ENCODE measurements at places on chromosomes 5 and 9.

GRCh38 chr5:9691261-9691660 lies 61.1 kb upstream of the TAS2R1 start:
- DNase-seq: no peak

GRCh38 chr9:28410411-28410810 lies 837.1 kb upstream of the C9orf72 start:
- DNase-seq: no peak

GRCh38 chr5:144369006-144369405 lies 198.3 kb downstream of the KCTD16 start:
- DNase-seq: no peak

DNA sequence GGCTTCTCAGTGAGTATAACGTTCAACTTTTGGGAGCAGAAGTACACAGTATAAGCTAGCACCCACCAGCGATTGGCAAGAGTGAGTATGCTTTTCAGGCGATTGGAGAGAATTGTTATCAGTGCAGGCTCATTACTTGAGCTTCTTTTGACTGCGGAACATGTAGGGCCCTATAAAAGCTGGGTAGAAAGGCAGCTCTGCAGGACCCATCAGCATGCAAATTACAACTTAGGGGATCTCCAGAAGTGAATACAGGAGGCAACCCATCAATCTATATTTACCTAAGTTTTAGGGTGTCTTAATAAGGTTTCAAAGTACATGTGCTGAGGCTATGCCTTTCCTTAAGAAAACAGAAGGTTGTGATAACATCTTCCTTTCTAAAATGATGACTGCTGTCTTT lies 225.0 kb downstream of the MLLT3 start:
- DNase-seq: no peak

- DNase-seq: no peak
Measured at GRCh38 chr9:114037961-114038723, 40.0 kb downstream of the AMBP start.

DNA sequence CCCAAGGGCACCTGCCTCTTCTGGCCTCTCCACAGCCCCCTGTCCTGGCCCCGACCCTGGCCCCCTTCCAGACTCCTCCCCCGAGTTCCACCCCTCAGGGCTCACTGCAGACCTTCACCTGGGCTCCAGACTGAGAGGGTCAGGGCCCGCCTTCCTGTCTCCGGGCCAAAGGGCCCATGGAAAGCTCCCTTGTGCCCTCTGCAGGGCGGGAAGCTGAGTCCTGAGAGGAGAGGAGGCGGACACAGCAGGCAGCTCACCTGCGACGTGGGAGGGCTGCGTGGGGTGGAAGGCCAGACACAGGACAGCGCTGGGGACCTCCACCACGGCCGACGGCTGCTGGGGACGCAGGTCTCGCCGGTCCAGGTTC lies 20.6 kb downstream of the DYNC2I2 start:
- DNase-seq: no peak

- no peak for DNase-seq
Measured at GRCh38 chr9:123378956-123379660, 23.1 kb downstream of the CRB2 start.

- DNase-seq: no peak
Measured at GRCh38 chr5:156685481-156685880, 164.6 kb upstream of the PPP1R2B start.

GRCh38 chr5:151115272-151115905 lies 34.6 kb upstream of the TNIP1 start:
- peak; percentile 84 for DNase-seq

DNA sequence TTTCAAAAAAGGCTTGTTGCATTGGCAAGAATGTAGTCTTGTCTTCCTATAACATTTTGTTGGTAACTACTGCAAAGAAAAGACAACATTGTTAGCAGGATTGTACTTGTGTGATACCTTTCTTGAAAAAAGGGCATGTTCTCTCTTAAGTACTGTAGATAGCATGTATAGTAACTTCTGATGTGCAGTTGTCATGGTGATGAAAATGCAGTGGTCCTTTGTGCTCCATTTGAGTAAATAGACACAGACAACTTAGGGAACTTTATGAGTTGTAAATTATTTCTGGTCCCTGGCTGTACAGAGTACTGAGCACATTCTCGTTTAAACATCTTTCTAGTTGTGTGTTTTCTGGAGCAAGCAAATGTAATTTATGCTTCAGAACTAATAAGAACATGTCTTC lies 103.3 kb downstream of the CD180 start:
- no peak for DNase-seq

GRCh38 chr5:148391422-148391821 lies 7.7 kb downstream of the FBXO38 start:
- DNase-seq: no peak

- no peak for DNase-seq
Measured at GRCh38 chr9:124615100-124615742, 108.0 kb upstream of the NR5A1 start.

DNA sequence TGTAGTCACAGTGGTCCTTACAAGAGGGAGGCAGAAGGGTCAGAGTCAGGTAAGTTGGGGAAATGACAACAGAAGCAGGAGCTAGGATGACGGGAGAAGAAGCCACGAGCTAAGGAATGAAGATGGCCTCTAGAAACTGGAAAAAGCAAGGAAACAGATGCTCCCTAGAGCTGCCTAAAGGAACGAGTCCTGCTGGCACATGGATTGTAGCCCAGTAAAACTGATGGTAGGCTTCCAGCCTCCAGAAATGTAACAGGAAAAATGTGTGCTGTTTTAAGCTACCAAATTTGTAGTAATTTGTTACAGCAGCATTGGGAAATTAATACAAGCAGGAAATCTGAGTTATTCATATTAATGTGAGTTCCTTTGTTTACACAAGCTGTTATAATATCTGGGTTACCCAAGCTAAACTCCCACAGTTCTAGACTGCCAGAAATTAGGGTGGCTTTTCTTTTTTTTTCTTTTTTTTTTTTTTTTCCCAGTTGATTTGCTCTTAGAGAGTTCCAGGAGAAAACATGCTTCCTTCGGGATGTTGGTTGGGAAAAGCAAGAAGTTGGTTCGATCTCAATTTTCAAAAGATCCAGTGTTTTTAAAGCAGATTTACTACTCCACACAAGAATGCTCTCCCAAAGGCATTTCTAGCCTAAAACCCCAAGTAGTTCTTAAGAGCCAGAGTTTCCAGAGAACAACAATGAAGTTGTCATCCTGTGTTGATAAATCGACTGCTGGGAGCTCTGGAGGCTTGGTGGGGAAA lies 400.0 kb upstream of the SLC24A2 start:
- no peak for DNase-seq

GRCh38 chr5:176612855-176613254 lies 2.9 kb upstream of the GPRIN1 start:
- no peak for DNase-seq

- no peak for DNase-seq
Measured at GRCh38 chr9:127180457-127181314, 58.3 kb upstream of the ANGPTL2 start.

DNA sequence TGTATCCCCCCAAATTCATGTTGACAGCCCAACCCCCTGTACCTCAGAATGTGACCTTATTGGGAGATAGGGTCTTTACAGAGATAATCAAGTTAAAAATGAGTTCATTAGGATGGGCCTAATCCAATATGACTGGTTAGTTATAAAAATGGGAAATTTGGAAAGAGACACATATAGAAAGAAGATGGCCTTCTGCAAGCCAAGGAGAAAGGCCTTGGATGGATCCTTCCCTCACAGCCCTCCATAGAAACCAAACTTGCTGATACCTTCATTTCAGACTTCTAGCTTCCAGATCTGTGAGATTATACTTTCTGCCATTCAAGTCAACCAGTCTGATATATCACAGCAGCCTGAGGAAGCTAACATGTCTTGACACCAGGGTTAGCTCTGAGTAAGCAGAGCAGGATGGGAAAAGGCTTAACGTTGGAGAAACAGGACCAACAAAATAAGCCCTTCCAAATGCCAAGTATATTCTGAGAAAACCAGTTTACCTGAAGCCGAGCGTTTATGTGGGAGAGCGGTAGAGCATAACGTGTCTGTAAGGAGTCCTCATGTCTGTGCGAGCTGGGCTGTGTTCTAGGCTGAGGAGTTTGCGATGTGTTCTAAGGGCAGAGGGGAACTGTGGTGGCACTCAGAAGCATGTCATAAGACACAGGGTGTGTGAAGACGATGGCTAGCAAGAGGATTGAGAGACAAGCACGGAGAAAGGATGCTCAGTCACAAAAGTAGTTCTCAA lies 206.1 kb downstream of the PIK3R1 start:
- DNase-seq: no peak

DNA sequence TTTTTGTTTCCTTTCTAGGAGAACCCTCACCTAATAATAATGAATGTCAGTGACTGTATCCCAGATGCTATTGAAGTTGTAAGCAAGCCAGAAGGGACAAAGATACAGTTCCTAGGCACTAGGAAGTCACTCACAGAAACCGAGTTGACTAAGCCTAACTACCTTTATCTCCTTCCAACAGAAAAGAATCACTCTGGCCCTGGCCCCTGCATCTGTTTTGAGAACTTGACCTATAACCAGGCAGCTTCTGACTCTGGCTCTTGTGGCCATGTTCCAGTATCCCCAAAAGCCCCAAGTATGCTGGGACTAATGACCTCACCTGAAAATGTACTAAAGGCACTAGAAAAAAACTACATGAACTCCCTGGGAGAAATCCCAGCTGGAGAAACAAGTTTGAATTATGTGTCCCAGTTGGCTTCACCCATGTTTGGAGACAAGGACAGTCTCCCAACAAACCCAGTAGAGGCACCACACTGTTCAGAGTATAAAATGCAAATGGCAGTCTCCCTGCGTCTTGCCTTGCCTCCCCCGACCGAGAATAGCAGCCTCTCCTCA lies 87.1 kb downstream of the OSMR start:
- DNase-seq: no peak

- no peak for DNase-seq
Measured at GRCh38 chr5:52774005-52774410, 13.7 kb upstream of the ITGA1 start.

DNA sequence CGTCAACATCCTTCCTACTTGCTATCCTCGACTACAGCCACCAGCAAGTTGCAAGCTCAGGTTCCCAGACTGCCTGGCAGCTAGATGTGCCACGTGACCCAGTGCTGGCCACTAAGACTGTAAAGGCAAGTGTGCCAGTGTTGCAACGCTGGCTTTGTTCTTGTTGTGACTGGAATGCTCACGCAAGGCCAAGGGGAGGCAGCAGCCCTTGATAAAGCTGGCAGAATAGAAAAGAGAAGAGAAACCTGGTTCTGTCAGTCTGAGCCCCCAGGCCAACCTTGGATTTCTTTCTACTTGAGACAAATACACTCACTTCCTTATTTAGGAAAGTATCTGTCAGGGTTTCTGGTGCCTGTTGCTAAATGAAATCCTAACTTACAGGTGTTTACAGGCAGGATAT lies 113.0 kb downstream of the KLHL3 start:
- no peak for DNase-seq

GRCh38 chr9:4102078-4102477 lies 197.8 kb downstream of the GLIS3 start:
- DNase-seq: no peak

DNA sequence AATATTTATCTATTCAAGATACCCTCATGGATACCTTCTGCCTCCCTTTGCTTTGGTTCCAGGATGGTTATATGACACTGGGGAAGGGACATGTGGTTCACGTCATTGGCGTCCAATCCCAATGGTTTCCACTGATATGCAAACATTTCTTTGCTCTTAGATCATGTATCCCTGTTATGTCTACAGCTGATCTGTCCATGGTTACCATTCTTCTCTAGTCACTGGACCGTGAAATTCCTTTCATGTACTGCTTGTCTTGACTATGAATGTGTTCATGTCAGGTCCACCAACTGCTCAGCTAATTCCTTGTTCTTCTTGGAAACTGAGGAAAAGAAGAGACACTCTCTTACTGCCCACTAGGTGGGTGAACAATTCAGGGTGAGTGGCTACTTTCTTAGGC lies 391.1 kb upstream of the ZNF608 start:
- no peak for DNase-seq

DNA sequence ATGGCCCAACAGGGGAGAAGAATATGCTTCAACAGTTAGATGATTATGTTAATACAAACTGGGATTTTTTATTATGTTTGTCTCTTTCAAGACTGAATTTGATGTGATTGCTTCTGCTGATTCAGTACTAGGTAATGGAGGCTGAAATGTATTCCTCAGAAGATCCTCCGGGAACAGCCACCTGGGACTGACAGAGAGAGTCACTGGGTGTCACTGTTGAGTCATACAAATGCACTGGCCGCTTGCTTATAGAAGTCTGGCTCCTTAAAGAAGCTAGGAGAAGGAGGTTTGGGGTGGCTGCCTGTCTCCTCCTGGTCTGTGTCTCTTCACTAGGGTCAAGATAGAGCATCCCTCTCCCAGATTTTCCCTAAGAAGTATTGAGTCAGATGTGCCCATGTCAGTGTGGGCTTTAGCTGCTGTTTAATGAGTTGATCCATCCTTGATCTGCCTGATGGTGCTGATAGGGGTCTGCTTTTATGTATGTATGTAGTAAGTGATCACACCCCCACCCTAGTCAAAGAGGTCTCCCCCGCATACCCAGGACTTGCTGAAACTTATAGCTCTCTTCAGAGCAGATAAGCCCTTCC lies 773.4 kb downstream of the BRINP1 start:
- DNase-seq: peak; percentile 4

- DNase-seq: no peak
Measured at GRCh38 chr5:84273517-84273883, 111.2 kb downstream of the EDIL3 start.

DNA sequence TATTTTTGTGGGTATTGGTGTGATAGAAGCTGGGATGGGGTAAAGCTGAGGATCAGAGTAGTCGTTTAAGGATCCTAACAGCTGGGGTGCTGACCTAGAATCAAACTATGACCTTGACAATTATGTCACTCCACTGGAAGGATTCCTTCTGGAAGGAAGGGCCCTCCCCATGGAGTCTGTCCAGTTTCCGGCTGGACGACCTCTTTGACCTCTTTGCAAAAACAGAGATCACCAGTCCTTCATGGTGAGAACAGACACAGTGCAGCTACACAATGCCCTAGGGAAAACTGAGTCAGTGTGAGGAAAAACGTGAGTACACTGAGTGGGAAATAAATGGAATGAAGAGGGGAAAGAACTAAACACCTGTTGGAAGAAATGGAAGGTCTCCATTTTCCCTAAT lies 445.6 kb downstream of the MAT2B start:
- DNase-seq: no peak

DNA sequence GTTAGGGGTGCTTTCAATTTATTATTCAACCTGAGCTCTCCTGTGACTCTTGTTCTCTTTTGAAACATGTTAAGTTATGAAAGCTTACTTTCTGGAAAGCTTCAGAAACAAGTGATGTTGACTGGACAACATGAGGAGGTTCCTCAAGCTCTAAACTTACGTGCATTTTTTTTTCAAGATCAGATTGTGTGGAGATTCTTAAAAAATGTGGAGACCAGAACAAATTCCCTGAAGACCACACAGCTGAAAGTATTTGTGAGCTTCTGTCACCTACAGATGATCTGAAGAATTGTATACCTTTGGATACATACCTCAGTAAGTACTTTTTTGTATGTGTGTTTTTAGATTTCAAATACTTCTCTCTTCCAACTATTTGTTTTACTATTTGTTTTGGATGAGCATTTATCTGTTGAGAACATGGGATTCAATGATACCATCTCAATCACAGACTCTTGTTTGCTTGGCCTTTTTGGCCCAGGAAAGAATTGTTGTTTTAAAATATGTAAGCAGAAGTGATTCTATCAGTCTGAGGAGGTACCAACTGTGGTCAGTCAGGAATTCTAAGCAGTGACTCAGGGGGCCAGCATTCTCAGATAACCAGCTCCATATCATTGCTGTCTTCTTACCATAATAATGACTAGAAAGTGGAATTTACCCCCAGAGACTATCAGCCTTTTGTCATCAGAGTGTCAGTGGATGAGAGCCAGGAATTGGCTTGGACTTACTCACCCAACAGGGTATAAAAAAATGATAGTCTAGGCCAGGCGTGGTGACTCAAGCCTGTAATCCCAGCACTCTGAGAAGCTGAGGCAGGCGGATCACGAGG lies 34.4 kb upstream of the GLIPR2 start:
- no peak for DNase-seq
